CD4-positive, alpha-beta T cell treated with Interleukin-12 subunit alpha and Interleukin-12 subunit beta, for 1 hour (primary cell): ENCODE measurements at places on chromosomes 7 and 10.

DNA sequence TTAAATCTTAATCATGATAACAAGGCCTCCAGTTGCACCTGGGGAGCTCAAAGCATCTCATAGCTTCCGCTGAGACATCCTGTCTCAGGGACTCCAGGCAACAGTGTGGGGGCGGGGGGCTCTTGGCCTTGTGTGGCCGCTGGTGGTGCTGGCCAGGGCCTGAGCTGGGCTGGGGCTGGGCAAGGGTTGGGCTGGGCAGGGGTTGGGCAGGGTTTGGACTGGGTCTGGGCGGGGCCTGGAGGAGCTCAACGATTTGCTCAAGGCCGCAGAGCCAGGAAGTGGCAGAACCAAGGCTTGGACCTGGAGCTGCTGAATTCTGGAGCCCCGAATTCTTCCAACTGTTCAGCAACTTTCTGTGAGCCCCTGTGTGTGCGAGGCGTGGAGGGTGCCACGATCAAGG, 37.9 kb upstream of the PSMG3 start:
- DNase-seq, result no peak

DNA sequence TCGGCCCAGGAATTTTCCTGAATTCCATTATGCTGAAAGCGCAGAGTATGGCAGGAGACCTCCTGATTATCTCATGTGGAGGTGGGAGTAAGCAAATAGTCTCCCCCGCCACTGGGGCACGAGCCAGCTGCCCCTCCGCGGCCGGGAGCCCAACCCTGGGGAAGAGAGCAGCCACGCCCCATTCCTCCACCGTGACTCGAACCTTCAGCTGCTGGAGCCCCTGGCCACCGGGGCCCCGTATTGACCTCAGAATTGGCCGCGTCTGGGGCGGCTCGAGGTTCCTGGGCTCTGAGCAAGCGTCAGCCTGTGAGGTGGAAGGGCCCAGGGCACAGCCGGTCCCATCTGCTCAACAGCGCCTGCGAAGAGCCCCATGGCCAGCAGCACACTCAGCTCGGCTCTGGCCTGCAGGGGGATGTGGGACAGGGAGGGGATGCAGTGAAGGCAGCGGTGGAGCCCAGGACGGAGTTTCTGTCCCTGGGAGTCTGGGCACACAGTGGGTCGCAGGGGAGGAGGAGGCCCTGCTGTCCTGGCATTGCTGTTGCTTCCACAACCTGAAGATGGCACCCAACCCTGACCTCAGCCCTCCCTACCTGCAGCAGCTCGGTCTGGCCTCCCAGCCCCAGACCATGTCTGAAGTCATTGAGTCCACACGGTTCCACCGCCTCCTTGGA, 97.8 kb downstream of the CHST15 start:
- peak; percentile 10 for DNase-seq

DNA sequence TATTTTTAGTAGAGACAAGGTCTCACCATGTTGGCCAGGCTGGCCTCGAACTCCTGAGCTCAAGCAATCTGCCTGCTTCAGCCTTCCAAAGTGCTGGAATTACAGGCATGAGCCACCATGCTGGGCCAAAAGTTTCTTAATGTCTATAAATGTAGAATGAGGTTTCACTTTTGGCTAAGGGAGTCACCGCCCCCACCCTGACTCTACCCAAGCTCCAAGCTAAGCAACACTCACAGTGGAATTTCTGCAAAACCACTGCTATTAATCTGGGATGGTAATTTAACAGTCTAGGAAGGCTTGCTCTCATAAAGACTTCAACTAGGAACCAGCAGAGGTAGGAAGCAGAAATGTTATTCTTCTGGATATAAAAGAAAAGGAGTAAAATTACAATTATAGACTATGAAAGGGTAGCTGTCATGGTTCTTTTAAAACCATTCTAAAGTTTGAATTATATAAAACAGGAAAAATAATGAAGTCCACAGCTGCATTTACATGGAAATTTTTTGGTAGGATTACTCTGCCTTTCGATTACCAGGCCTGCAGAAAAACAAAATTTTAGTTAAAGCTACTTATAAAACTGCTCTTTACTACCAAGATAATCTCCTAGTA, 211.6 kb downstream of the SFMBT2 start:
- no peak for DNase-seq

DNA sequence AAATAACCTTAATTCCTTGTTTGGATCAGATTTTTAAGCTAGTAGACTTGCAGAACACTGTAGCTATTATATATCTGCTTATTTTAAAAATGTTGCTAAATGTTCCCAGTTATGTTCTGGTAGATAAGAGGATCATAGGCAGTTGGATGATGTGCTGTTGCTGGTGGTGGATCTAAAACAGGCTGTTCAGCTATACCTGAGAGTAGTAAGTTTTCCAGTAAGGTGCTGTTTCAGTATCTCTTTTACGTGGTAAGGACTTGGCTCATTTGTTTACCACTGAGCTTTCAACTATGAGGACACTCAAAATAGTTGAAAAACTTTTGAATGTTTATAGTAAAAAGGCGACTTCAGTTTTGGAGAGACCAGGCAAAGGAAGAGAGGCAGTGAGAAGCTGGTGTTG, 180.9 kb downstream of the CDK14 start:
- no peak for DNase-seq

DNA sequence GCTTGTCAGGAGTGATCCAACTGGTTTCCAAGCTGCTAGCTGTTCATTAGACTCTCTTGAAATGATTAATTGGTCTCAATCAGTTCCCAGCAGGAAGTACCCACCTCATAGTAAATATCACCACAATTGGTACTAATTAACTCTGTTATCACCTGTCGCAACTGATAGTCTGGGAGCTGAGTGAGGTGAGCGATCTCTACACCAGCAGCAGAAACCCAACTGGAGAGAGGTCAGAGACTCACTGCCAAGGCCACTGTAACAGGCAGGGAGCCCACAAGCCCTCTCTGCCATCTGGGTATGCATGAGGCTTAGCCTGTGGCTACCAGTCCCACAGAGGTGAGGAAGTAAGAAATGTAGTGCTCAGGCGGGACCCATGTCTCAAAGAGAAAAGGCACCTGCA, 245.5 kb downstream of the DYNC1I1 start:
- no peak for DNase-seq

- no peak for DNase-seq
These were observed 32.2 kb downstream of the SPOCK2 start for GRCh38 chr10:72056113-72056512.

- no peak for DNase-seq
These were observed 62.7 kb downstream of the ADCYAP1R1 start for GRCh38 chr7:31114593-31115343.

GRCh38 chr10:75612904-75613684, 181.7 kb downstream of the LRMDA start:
- no peak for DNase-seq

GRCh38 chr7:36506820-36507219, 117.2 kb downstream of the ANLN start:
- DNase-seq, result no peak

DNA sequence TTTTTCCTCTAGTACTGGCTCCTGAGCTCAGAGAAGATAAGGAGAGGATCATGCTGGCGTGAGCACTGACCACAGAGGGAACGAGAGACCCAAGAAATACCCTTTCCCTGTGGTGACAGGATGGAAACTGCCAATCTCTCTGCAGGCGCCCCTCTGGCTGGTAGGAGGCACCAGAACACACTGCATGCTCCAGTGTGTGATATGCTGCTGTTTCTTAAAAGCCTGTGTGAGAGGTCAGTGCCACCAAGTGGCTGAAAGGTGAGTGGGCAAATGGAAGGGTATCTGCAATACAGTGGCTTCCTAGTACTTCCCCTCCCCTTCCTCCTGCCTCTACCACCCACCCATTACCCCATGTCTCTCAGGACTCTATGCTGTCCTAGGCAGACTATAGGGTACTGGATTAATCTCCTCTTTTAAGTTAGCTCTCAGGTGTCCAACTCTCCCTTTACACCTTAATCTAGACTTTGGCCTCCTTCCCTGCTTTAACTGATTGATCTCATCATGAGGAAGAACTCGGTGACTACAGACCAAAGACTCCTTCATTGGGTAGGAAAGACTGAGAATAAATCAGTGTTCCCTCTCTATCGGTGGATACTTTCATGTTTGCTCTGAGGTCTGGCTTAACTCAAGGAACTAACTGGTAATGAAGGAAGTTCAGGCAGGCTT, 283.6 kb downstream of the ADRA2A start:
- peak; percentile 4 for DNase-seq

- no peak for DNase-seq
These were observed 65.4 kb downstream of the CDK14 start for GRCh38 chr7:90661290-90662151.

GRCh38 chr7:118312966-118313365, 88.5 kb downstream of the ANKRD7 start:
- no peak for DNase-seq

DNA sequence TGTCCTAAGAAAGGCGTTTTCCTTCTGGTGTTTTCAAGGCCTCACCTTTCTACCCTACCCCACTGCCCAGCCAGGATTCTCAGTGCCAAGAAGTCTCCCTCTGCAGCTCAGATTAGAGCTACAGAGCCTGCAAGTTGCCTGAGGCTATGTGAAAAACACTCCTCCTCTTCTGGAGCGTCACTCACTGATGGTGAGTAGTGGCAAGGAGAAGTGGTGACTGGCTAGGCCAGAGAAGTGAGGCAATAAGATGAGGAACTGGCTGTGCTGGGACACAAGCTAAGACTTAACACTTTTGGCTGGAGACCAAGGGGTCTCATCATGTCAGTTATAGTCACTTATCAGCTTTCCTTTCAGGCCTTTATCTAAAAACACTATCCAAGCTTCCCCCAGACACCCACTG, 86.7 kb upstream of the PRKAR2B start:
- no peak for DNase-seq

GRCh38 chr7:104231054-104232046, 23.5 kb upstream of the ORC5 start:
- DNase-seq, result peak; percentile 53

DNA sequence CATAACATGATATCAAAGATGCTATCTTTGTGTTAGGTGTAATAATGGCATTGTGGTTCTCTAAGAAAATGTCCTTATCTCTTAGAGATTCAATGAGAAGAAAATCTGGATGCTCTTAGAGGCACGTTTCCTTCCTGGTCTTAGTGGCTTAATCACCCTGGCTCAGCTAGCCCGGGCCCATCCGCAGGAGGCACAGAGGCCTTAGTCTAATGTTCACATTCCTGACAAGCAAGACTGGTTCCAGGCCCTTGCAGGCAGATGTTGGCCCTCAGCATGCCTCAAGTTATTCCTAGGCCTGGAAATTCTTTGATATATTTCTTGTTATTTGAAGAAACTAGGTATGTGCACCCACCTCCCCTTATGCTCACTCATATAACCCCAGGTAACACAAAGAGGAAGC, 357.6 kb downstream of the SFMBT2 start:
- no peak for DNase-seq

DNA sequence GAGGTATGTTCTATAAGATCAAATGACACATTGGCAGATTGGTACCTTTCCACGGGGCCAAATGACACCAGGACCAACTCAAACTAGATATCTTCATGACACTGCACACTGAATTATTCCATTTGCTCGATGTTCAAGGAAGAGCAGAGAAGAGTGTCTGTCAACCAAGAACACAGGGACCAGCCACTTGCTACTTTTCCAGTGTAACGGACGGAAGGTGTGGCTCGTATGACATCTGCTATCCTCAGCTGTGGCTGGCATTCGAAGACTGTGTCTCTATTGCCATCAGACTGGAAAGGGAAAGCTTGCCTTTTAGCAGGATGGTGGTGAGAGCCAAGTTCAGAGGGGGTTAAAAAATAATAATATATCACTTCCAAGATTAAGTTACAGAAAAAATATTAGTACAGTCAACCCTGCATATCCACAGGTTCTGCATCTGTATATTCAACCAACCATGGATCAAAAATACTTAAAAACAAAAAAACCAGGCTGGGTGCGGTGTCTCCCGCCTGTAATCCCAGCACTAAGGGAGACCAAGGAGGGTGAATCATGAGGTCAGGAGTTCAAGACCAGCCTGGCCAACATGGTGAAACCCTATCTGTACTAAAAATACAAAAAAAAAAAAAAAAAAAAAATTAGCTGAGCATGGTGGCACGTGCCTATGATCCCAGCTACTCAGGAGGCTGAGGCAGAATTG, 237.1 kb downstream of the PRPF18 start:
- no peak for DNase-seq

DNA sequence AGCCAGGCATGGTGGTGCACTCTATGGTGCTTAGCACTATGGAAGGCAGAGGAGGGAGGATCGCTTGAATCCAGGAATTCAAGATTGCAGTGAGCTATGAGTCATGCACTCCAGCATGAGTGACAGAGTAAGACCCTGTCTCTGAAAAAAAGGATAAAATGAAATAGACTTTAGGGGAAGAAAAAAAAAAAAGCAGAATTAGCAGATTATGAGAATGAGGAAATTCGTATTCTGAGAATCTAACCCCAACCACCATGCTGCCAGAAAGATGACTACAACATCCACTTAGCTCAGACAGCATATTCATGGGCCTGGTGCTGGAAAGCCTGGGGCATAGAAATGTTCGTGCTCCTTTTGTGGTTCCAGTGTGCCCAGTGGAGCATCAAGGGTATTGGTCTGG, 63.3 kb downstream of the TMEM26 start:
- no peak for DNase-seq

GRCh38 chr7:108203537-108203936, 73.4 kb upstream of the LAMB4 start:
- no peak for DNase-seq

DNA sequence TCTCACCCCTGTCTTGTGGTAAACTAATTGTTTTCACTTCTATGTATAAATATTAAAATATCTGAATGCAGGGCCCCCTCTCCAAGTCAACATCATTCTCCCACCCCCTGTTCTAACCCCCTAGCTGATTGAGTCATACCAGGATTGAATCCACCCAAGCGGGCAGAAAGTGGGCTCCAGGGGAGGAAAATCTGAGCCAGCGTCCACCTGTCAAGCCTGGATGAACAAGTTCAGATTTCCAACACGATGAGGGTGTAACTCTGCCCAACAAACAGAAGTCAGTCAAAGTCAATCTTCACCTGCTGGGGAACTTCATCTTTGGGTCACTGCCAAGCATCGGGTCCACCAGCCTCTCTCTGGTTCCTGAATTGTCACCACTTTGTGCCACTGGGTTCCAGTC, 162.9 kb upstream of the CELF2 start:
- no peak for DNase-seq

DNA sequence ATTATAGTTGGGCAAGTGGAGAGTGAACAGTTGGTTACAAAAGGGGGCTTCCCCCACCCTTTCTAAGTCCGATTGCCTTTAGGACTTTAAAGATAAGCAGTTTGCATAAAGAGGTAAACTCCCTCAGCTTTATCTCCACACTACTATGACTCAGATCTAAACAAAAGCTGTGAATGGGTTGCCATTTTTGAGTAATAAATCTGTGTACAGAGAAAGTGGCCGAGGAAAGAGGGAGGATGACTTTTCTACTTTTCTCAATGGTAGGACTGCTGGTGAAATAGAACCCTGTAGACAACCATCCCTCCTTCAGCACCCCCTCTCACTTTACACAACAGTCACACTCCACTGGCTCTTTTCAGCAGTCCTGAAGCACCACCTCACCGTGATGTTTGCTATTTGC, 71.2 kb downstream of the DNMBP start:
- DNase-seq, result no peak

- no peak for DNase-seq
These were observed 228.5 kb downstream of the CDK14 start for GRCh38 chr7:90824386-90825307.

- DNase-seq, result peak; percentile 70
These were observed 22.8 kb downstream of the C10orf105 start for GRCh38 chr10:71696628-71697326.

- peak; percentile 70 for DNase-seq
These were observed 158.0 kb upstream of the ITGB1 start for GRCh38 chr10:33115738-33116719.
